Anterior cingulate cortex (tissue), 58 donors: ENCODE measurements at places on chromosomes 4 and X.

DNA sequence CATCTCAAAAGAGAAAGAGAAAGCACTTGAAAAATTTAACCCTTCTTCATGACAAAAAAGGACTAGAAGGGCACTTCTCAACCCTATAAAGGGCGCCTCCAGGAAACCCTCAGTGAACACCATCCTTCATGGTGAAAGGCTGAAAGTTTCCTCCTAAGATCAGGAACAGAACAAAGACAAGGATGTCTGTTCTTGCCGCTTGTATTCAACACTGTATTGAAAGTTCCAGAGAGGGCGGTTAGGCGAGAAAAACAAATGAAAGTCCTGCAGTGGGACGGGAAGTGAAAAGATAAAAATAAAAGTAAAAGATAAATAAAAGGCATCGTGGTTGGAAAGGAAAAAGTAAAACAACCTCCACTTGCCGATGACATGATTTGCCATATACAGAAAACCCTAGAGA is 50.9 kb downstream of the RNF212 start:
- DNase-seq = no peak

GRCh38 chr4:166006217-166006616 is 133.2 kb downstream of the TLL1 start:
- no peak for DNase-seq

DNA sequence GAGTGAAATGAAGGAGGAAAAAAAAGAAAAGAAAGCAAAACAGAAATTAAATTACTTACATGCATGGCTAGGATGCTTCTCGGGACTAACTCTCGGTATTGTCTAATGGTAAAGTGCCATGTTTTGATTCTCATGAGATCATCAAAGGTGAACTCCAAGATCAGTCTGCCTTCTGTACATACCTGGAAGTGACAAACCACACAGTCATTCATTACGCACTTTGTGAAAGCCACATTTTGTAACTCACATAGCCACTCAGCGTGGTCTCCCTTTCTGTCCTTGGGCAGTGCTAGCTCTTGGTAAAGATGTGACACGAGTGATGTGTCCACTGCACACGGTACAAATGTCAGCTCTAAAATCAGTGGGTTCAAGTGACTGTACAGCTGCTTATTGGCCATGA is 309.8 kb downstream of the LDB2 start:
- DNase-seq = no peak

DNA sequence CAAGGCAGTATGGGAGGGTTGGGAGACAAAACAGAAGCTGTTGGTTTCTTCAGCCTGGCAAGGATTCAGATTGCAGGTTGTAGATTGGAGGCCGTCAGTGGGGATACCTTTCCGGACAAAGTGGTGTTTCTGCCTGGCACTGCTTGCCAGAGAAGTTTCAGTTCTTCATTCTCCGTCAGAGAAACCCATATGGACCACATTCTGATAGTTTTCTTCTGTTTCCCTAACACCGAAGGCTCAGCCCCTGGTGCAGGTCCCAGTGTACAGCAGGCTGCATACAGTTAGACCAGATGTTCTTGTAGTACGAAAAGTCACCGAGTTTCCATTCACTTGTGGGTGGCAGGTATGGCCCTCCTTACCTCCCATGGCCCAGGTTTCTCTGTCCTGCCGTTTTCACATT is 107.3 kb downstream of the PTTG2 start:
- no peak for DNase-seq
